ENCODE measurements at places on chromosomes 6 and 20.
A peak's percentile ranks its signal among the peaks of the same experiment; 100 is the strongest.

- no peak for DNase-seq
Measured at GRCh38 chr6:15506066-15506465, 156.8 kb downstream of the DTNBP1 start.

DNA sequence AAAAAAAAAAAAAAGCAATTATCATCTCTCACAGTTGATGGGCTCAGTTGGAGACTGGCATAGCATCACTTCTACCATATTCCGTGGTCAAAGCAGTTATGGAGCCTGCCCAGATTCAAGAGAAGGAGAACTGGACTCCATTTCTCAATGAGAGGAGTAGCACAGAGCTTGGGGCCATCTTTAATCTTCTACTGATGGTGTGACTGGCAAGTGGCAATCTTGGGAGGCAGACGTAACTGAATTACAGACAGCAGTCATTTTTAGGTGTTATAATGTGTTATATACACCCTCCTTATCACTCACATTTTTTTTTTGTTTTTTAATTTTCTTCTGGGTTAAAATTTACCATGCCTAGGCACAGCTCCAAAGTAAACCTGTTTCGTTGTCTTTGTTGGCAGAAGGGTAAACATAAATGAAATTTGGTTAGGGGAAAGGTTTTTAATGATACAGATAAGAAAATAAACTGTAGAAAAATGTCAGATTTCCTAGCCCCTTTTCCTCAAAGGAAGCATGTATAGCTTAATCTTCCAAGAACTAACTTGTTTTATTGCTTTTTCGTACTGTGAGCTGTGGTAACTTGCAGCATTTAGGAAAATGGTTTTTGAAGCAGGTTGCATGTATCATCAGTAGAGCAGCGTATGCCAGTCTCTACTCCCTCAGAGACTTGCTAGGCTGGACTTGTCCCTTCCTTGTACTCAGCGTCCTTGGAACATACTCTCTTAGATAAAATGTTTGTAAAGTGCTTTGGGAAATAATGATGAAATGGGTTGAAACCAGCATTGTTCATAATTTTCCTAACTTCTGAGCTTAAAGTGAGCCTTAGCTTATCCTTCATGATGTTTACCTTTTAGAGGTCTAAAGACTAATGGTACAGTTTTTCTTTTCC, 25.7 kb downstream of the ZFAND3 start:
- DNase-seq = no peak

DNA sequence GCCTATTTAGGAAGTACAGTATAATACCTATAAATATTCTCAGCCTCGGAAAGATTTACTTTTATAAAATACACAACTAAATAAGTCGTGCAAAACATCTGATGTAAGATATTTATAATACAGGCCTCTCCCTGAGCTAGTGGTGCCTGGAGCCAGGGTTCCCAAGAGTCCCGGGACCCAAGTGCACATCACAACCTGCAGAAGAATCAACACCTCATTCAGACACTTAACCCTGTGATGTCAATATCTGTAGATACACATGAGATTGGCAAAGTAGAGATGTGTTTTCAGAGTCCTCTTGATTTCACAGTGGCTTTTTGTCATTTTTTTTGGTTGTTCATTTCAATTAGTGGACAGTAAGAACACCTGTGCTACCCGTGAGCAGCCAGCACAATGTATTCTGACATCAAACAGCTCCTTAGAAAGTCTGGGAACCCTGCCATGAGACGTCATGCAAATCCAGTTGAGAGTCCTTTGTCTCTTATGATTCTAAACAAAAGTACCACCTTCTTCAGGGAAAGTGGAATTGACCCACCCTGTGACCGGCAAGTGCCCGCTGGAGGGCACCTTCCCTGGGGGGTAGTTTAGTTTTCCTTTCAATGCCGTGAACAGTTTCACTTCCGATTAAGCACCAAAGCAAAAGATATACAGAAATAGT, 101.6 kb downstream of the DACT2 start:
- no peak for DNase-seq

GRCh38 chr20:20977786-20978185, 128.4 kb downstream of the LINC00237 start:
- no peak for DNase-seq

DNA sequence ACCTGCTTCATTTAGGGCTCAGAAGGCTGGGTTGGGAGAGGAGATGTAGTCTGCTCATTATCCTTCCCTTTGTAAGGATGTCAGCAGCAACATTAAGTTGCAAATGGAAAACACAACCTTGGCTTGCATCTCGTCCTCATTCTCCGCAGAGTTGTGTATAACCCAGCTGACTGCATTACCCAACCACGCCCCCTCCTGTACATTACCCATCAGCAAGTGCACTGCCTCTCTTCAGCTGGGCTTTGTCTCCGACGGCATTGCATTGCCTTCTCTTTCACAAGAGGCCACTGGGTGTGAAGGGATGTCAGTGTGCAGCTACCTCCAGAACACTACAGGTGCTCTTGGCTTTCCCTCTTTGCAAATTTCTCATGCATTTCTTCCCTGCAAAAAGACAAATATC, 128.7 kb upstream of the TSHZ2 start:
- DNase-seq = no peak

DNA sequence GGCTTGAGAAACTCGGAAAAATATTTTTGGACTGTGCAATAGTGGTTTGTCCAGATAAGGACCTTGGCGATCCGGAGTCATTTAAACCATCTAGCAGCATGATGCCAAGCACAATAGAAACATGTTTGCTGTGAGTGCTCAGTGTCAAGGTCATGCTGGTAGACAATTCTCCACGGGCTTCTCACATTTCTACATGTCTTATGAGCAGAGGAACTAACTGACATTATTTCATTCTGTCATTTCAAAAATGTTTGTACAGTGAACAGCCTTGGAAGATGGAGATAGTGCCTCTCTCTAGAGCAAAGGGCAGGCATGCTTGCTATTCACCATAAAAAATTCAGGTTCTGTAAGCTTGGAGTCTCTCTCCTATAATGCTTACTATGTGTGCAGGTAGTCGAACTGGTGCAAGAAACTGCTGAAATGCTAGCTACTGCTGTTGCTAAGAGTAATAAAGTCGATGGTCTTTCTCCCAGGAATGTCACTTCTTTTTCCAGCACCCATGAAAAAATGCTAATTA, 25.4 kb upstream of the CCN2 start:
- DNase-seq = no peak

DNA sequence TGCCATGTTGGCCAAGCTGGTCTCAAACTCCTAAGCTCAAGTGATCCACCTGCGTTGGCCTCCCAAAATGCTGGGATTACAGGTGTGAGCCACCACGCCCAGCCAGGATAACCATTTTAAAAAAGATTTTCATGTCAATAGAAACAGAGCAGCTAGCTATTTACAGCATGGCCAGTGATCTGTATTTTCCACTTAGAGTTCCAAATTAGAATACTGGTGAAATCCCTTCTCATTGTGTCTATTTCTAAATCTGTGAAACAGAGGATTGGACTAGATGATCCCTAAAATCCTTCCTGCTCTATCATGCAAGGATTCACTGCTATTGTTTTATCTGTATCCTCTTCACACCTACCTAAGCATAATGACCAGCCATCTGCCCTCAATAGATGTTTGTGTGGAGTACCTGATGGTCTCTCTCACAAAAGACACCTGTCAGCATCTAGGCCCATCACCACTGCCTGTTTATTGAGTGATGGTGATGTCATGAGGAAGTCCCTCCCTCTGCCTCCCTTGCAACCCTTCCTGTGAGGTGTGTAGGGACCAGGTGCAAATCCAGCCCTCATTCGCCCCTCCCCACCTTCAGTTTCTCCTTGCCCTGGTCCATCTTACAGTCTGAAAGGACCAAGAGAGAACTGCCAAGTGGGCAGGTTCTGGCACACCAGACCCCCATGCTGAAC, 26.5 kb upstream of the SMIM29 start:
- DNase-seq = no peak

DNA sequence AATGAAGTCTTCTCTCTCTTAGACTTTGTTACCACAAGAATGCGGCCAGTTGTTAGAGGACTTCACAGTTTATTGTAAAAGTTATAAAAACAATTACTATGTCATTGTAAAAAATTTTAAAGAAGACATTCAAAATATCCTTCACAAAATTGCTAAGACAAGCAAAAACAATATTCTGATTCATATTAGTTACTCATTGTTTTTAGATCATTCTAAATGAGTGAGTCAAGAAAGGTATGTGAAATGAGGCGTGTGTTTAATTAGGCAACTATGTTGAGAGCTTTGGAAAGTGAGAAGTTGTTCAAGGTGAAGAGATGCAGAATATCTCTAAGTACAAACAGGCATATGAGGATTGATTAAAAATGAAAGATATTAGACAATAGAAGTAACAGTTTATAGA, 875.3 kb downstream of the EYS start:
- DNase-seq = no peak

GRCh38 chr6:149208134-149208601, 109.3 kb upstream of the TAB2 start:
- DNase-seq = no peak

DNA sequence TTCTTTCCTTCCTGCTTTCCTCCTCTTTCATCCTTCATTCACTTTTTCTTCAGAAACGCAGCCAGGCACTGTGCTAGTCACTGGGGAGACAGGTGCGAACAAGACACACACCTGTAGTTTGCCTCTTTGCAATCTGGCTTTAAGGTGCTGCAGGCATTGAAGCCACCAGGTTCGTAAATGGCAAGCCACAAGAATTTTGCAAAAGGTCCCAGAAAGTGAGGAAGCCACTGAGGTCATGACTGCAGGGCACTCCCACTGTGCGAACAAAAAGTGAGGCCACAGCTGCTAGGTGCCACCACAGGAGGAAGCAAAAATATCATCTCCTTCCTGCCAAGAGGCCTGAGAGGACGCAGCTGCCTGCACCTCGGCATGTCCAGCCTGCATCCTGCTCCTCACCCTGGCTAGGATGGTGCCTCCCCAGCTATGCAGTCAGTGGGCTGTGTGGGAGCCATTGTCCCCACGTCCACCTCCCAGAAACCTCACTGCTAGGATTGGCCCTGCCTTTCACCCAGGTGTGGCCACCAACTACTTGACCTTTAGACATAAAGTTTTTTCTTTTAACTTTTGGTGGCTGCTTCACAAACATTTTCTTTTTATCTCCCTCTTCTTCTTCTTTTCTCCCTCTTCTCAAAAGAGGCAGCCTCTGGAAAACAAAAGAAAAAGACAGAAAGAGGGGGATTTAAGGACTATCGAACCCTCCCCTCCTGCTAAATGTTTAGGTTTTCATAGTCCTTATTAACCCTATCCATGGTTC, 230.8 kb downstream of the BCAS1 start:
- peak; percentile 66 for DNase-seq

DNA sequence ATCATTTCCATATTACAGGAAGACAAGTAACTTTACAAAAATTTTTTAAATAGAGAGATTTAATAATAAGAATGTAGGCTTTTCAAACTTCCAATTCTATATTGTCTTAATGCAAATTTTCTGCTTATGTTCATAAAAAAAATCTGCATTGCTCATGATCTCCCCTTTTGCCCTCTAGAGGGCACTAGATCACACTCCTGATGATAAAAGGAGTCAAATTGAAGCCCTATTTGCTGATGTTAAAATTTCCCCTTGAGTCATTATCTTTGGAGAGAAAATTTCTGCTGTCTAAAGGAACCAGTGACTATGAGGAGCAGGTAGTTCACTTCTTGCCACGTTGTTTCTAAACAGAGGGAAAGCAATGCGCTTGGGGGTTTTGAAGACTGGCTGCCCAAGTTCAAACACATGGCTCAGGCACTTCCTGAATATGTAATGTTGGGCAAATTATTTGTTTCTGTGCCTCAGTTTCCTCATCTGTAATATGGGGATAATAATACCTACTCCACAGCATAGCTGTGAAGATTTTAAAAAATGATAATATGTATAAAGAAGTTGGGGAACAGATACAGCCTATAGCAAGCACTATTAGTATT, 874.2 kb downstream of the TFAP2A start:
- no peak for DNase-seq

DNA sequence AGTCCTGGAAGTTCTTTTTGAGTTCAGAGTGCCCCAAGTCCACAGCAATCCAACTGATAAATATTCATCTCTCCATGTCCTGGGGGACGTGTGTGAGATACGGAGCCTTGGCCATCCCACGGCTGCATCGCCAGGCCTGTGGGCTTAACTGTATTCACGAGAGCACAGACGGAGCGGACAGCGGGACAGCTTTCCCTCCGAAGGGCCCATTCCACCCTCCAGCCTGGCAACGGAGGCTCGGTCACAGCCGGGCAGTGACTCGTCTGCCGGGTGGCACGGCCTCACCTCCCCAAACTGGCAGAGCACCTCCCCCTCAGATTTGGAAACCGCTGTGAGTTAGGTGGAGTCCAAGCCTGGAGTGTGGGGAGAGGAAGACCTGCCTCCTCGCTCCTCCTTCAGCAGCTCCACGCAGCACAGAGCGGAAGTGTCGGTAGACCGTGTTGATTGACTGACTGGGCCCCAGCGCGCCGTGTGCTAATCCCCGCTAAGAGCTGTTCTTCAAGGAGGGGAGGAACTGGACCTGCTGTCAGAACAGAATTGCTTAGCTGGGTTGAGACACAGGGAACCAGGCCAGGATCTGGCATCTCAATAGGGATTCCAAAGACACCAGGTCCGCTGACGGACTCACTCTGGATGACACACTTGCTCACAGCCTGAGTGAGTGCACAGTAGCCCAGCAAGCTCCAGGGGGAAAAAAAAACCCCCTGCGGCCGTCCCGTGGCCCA, 10.9 kb downstream of the FOXF2 start:
- no peak for DNase-seq

DNA sequence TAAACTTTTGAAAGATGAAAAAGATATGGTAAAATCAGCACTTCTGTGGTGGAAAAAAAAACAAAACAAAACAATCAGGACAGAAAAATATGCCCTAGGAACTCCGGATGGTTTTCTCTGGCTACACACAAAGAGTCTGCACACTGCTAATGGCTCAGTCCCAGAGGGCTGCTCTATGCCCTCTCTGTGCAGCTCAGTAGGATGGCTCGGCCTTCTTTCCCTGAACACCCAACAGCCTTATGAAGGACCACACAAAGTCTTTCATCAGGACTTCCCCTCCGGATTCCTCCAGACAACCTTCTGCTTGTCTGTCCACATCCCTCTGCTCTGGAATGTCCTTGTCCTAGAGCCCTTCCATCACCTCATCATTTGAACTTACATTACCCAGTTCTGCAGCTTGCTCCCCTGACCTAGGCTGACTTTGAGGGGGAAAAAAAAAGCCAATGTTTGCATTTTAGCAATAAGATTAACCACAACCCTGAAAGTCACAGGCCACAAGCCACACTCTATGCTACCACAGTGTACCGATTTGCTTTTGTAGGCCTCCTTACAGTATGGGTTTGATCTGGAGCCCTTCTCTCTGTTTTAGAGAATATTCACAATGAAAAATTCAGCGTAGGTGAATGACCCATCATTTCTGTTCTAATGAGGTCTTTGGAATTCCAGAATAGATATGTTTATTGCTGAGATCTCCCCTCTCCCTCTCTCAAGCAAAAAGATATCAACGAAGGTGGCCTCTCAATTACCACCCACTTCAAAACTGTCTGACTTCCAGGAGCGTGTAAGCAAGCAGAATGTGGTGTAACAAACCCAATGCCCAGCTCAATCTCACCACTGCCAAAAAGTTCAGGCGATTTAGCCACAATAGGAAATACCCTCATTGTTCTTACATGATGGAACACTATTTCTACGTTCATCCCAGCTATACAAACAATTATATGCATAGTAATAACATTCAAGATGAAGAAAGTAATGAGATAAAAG, 164.0 kb downstream of the GMDS start:
- peak; percentile 40 for DNase-seq

- DNase-seq = peak; percentile 40
Measured at GRCh38 chr20:1005452-1006027, 3.4 kb upstream of the RSPO4 start.
